ENCODE measurements at places on chromosomes 3 and 15.
A peak's percentile ranks its signal among the peaks of the same experiment; 100 is the strongest.

- DNase-seq: no peak
These were observed 1.0 kb downstream of the MAPKAPK3 start for GRCh38 chr3:50617911-50618481.

- no peak for DNase-seq
These were observed 286.9 kb downstream of the EPHB1 start for GRCh38 chr3:135081856-135082434.

DNA sequence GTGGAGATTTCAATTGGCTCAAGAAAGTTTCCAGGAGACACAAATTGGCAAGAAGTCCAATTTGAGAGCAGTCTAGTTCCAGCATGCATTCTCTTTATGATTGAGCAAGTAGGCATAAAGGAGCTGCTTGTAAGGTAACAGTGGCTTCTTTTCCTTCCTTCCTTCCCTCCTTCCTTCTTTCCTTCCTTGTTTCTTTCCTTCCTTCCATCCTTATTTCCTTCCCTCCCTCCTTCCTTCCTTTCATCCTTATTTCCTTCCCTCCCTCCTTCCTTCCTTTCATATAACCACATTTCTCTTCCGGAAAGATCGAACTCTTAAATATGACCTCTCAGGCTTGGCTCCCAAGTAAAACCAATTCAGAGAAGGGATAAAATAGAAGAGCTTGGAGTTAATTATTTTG, 29.4 kb upstream of the ATP11B start:
- no peak for DNase-seq

- DNase-seq: no peak
These were observed 179.4 kb downstream of the FAM43A start for GRCh38 chr3:194865061-194865460.

DNA sequence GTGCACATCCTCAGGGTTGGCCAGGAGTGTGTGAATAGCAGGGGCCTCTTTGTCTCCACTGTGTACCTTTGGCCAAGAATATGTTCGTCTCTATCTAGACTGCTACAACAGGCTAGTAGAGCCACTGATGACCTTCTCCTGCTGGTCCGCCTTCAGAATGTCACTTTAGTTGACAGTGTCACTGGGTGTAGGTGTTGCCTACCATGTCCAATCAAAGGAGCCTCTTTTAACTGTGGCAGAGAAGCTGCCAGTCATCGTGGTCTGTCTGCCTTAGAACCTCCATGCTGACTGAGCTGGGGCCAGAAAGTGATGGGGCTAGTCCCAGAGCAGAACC, 40.1 kb downstream of the OXSR1 start:
- no peak for DNase-seq

DNA sequence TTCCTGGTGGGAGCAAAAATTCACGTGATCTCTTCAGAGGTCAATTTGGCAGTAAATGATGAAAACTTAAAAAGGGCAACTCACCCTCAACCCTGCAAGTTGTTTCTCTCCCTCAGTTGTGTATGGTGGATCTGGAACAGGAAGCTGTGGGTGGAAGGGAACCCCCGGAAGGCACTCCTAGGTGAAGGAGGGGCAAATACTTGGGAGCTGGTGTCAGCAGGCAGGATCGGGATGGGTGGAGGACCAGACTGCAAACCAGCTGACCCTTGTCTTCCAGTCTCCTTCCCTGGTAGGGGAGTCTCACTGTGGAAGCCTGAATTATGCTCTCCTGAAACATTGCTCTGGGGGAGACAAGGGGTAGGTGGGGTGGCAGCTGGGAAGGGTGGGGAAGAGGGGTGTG, 33.5 kb downstream of the PRR23E start:
- DNase-seq: no peak

DNA sequence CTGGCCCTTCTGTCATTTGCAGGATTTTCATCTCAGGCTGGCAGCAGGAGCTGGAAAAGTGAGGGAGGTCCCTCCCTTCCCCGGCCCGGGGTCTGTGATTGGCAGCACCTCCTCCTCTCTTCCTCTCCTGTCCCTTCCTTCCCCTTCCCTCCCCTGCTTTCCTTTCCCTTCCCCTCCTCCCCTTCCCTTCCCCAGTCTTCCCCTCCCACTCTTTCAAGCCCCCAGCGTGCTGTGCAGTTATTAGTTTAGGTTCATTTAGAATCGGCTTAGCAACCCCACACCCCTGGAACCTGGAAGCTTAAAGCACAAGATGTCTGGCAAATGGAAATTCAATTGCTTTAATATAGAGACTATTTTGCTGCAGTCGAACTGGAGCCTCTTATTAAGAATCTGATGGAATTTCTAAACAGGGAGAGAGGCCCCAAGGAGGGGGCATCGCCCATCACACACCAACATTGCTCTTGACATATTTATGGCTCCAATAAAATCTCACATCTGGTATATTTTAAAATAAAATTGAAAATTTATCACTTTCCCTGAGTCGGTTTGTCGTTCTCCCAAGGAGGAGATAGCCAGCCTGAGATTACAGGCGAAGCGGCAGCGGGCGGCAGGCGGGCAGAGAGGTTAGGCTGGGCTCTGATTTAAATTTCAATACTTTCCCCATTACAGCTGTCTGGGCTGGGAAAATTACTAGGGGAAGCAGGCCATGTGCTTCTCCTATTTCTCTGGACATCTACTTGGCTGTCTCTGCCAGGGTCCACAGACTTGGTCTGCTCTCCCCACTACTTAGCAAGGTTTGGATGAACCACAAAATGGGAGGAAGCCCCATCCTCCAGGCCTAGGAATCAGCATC, 98.9 kb downstream of the LINGO1 start:
- no peak for DNase-seq

DNA sequence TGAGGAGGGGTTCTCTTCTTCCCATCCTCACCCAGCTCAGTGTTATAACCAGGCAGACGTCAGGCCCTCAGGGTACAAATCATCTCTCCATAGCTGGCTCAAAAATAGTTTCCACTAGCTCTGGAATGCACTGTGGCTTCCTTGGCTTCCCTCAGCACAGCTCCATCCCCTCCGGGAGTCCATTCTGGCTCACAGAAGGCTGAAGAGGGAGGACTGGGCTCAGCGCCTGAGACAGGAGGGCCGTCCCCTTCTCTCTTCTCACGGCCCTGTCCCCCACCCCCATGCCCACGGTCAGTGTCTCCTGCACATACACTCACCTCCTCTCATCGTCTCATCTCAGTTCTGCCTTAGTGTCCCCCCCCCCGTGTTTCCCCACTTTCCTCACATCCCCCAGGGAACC, 50.1 kb downstream of the UMPS start:
- DNase-seq: no peak

- no peak for DNase-seq
These were observed 36.7 kb downstream of the TIPARP start for GRCh38 chr3:156711113-156711512.

- no peak for DNase-seq
These were observed 123.2 kb upstream of the PLCL2 start for GRCh38 chr3:16761571-16761970.

DNA sequence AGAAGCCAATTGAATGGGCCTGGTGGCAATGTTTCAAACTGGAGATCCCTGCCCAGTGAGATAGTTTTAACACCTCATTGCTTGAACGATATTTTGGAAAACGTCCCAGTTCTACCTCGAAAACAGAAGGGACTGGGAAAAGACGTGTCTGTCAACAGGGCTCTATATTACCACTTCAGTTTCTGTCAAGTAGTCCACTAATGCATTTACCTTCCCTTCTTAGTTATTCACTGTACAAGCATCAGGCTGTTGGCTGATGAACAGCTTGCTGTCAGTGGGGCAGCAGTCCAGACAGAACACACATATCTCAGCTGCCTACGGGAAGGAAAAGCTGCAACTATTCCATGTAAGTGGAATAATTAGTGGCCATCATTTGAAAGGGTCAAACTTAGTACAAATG, 794.7 kb upstream of the GBE1 start:
- DNase-seq: peak; percentile 37

- DNase-seq: peak; percentile 47
These were observed 160.1 kb upstream of the IL12A start for GRCh38 chr3:159828542-159828943.

DNA sequence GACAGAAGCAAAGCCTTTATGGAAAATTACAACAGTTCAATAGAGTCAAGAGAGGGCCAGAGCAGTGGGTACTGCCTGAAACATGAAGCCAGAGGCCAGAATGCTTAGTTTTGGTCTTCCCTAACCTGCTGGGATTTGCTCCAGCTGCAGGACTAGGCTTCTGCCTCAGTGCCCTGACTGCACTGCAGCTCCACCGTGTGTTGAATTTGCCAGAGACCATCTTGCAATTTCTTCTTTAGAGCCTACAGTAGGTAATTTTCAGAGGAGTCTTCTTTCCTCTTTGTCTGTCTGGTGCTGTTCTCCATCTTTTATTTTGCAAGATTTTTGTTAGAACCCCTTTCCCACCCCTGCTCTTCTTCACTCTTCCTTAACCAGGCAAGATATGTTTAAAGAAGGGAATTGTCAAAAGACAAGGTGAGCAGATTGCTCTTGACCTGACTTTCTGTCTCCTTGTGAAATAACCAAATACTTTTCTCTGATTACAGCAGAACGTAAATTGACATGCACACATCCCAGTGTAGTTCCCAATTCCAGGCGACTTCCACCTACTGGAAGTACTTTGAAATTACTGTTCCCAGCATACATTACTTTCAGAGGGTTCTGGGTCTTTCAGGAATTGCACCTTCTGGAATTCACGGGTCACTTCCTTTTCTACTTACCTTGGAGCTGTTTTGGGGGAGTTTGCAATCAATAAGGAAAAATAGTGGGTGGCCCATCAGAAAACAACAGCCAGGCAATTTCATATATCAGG, 161.2 kb downstream of the MINAR1 start:
- DNase-seq: no peak

- no peak for DNase-seq
These were observed 21.7 kb downstream of the BNC1 start for GRCh38 chr15:83262594-83263315.

- no peak for DNase-seq
These were observed 13.0 kb upstream of the TJP1 start for GRCh38 chr15:29835301-29835700.

DNA sequence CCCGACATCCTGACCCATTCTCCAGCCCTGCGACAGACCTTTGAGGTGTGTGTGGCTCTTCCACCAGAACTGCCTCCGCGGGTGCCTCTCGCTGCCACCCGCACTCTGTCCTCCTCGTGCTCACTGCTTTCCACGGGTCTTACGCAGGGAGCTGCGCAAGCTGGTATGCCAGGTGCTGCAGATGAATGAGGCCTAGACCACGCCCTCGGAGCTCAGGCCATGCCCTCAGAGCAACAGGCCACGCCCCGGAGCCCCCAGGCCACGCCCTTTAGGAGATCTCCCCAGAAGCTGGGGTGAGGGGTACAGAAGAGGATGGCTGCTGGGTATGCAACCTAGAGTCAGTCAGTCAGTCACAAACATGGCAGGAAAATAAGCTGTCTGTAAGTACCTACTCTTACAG, 300.3 kb downstream of the GABRG3 start:
- DNase-seq: peak; percentile 98

DNA sequence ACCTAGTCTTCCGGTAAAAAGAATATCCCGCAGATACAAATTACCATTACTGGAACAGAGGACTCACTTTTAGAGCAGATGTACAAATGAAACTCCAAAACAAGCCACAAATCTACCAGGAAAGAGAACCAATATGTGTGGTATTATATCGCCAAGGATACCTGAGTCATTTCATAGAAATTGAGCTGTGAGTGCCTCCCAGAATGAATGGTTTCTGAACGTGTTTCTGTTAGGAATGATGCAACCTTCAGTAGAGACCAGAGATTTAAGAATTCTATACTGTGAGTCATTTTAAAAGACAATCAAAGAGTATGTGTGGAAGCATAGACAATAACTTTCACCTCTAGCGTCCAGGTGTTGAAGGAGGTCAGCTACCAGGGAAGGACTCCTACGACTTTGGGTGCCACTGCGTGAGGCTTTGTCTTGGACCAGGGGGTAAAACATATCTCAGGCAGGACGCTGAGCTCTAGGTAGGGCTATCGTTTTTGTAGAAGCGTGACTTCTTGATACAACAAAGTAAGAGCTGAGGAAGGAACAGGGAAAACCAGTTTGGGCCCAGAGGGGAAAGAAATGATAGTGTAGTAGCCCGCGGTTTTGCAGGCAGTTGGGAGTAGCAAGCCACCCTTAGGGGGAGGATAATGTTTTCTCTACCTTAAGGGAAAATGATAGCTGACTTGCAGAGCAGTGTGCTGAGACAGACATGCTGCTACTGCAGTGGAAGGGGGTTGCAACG, 210.4 kb downstream of the TP63 start:
- DNase-seq: no peak

GRCh38 chr15:35260941-35261340, 175.8 kb upstream of the NANOGP8 start:
- no peak for DNase-seq

GRCh38 chr15:98164571-98164970, 204.1 kb downstream of the ARRDC4 start:
- DNase-seq: no peak

DNA sequence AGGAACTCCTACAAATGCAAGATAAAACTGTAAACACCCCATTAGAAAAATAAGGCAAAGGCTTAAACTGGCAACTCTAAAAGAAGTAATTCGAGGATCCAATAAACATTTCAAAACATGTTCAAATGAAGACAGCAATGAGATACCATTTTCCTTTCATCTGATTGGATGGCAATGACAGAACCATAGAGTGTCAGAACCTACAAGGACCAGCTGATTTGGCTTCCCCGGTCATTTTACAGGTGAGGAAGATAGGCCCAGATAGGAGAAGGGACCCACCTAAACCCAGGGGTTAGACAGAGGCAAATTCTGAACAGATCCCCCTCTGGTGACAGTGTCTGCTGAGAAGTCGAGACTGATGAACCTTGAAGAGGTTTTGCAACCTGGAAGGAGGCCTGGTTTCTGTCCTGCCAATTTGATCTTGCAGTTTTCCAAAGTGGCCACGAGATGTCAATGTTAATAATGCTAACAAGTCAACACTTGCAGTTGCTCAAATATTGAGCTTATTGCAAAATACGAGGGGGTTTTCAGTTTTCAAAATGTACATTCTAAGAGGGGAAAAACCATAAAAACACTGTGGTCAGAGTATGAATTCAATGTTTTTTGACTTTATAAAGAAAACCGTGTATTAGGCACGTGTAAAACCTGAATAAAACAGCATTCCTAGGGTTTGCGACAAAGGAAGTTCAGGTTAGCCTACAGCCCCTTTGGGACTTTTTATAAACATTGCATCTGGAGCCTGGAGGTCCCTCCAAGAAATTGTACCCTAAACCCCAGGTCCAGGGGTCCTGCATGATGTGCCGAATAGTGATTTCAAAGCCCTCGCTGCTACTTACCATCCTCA, 21.5 kb downstream of the CFAP161 start:
- peak; percentile 27 for DNase-seq

DNA sequence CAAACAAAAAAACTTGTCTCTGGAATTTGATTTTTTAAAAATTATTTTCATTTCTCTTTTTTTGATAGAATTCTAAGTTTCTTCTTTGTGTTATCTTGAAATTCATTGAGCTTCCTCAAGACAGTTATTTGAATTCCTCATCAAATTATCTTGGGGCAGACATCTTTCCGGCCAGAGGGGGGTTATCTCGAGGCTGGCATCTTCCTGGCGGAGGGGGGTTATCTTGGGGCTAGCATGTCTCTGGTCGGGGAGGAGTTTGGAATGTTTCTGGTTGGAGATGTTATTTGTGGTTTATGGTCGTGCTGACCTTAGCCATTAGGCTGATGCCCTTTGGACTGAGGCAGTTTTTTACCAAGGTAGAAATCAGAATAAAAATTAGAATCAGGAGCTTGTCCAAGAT, 15.9 kb upstream of the TUBGCP5 start:
- DNase-seq: no peak

GRCh38 chr3:138202945-138203701, 16.0 kb downstream of the ARMC8 start:
- DNase-seq: no peak

All from NCI-H345 (cell line).